ENCODE measurements at places on chromosomes 4 and X.

DNA sequence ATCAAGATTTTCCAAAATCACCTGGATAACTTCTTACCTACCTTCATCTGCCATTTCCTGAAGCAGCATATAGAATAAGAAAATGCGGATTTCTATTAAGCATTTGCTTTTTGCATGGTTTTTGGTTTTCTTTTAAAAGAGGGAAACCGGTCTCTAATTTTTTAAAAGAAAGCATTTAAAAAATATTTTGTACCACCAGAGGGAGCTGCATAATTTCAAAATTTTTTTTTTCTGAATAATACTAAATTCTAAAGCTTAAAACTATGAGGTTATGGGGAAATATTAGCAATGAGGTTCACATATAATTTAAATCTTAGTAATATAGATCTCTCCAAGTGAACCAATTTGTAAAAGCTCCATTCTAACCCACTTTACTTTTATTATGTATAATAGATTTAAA is 137.7 kb upstream of the TENT5D start:
- no peak for DNase-seq

GRCh38 chr4:6332042-6332668 is 62.5 kb downstream of the WFS1 start:
- no peak for DNase-seq

DNA sequence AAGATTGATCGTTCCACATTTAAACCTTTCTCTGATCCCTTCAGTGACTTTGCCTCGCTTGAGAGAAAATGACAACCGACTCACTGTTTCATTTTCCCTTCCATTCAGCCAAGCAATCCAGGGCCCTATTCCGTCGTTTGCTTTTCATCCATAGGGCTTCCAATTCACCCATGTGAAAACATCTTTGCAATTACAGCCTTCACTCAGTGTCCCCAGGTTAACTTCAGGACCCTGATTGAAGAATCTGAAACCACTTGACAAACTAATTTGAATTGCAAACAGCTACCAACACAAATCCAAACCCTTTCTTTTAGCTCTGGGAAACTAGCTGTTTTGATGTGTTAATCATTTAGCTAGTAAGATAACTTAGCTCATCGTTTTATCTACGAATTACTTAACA is 120.2 kb upstream of the FAM9C start:
- no peak for DNase-seq

GRCh38 chr4:17597517-17597916 is 16.9 kb upstream of the MED28 start:
- no peak for DNase-seq

DNA sequence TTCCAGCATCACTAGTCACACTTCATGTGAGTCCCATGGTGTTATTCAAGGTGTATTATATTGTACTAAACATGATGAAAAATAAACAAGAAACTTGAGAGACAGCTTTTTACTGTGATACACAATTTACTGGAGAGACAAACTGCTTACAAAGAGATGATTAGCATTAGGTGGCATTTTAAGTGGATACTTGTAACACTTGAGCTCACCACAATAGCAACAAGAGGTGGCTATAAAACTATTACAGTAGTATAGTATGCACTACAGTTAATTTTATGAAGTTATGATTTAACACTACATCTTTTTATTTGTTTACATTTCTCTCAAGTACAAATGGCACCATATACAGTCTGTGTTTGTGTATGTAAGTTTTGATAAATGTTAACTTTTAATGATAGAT is 246.6 kb downstream of the PARM1 start:
- DNase-seq: no peak

DNA sequence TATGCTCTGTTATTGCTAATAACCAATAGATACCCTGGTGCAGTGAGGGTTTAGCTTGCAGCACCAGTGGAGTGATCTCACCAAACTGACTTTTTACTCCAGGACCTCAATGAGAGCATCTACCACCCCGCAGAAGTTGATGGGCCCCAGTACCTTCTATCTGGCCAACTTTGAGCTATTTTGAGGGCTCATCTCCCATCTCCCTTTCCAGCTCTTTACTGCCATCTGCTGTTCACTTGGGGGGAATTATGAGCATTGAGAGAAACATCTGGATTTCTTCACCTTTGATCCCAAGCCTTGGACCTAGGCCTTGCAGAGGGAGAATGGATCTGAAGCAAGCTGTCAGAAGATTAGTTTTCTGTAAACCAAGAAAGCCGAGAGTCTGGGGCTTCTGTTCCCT is 143.6 kb downstream of the TMEM164 start:
- DNase-seq: peak; percentile 8

GRCh38 chrX:118550792-118551191 is 55.2 kb downstream of the DOCK11 start:
- DNase-seq: no peak

GRCh38 chr4:55399581-55399980 is 3.8 kb downstream of the TMEM165 start:
- DNase-seq: no peak

- DNase-seq: no peak
Measured at GRCh38 chr4:52640808-52641565, 18.1 kb downstream of the USP46 start.
